ENCODE measurements at places on chromosomes 7 and 10.

DNA sequence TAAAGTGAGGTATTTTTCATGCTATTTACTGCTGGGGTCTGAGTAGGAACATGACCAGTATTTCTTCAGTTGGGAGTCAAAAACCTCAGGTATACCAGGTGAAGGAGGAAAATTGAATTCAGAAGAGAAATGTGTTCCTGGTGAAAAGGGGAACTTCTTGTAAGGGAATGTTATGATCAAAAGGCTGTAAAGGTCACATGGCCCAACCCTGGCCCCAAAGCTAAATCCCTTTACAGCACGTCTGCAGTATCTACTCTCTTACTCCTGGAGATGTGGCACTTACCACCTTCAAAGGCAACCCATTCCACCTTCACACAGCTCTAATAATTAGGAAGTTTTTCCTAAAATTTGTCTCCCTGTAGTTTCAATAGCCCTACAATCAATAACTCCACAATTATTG lies 15.2 kb downstream of the PIK3AP1 start:
- no peak for DNase-seq

DNA sequence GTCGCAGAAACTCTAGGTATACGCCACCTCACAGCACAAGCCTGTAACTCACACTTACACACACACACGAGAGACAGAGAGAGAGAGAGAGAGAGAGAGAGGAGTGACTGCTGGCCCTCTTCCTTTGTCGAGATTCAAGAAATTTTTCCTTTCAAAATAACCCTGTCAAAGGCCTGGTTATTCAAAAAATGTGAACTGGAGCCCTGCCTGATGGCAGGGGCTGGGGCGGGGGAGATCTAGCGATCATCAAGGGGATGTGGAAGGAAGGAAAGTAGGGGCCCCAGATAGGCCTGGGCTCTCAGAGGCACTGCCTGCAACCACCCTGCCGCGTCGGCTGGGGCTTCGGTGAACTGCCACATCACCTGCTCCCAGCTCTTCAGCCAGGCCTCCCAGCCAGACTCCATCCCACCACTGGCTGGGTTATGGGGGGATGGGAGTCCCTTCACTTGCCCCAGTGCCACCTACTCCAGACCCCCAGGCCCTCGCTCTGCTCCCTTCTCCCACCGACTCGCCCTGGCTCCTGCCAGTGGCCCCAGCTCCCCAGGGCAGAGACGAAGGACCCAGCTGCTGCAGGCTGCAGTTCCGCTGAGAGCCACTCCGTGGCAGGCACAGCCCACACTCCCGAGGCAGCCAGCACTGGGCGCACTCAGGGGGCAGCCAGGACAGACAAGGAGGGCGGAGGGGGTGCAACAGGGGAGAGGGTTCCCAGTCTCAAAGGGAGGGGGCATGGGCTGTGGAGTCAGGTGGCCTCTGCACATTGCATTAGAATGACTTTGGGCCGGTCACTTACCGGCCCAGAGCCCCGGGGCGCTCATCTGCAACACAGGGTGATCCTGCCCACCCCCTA lies 15.3 kb downstream of the KCNH2 start:
- no peak for DNase-seq

DNA sequence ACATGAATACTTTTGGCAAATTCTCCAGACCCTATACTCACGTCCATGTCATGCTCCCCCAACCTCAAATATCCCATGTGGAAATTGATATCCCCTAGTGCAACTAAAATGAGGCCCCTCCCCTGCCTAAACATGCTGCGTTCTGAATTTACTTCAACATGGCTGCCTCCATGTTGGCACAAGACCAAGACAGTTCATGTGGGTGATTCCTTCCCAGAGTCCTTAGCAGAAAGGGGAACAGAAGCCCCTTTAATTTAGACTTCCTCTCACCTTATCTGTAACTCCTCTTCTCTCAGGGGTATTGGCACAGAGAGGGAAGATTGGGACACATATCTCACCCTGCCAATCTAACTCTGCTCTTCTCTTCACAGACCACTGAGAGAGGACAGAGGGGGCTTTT lies 24.5 kb upstream of the SLC26A3 start:
- DNase-seq: no peak

GRCh38 chr10:21099291-21100062 lies 202.4 kb upstream of the NEBL start:
- no peak for DNase-seq

DNA sequence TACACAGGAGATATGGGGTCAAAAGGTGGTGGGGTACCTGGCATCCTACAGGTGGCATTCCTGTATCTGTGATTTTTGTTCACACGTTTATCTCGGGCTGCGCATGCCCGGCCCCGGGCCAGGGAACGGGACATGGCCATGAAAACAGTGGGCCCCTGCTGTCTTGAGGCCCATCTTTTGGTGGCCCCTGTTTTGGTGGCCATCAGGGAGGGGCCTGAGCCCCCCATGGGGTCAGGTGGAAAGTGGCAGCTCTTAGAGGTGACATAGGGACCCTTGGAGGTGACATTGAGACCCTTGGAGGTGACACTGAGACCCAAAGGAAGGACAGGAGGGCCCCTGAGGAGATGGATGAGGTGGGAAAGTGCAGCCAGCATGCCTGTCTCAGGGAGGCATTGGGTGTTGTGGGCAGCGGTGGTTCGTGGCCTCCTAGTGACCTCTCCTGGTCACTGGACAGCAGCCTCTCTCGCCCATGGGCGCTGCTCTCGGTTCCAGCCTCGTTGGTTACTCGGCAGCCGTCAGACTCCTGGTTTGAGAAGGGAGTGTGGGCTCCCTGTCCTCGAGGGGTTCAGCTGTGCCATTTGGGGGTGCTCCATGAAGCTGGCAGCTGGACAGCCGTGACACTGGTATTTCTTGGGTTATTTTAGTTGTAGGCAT lies 39.9 kb downstream of the INPP5A start:
- DNase-seq: no peak

DNA sequence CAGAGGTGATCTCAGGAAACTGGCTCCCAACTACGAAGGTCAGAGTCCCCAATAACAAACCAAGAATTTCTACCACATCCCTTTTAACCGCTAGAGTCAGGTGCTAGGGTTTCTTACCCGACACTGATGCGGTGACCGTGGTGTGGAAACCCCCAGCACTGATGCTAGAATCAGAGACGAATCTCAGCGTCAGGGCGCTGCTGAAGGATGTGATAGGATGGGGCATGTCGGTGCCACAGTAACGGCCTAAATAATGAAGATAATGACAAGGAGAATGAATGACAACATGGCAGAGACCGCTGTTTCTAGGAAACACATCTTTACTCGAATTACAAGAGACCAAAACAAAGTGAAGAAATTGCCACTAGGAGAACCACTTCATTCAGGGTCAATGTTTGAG lies 131.1 kb upstream of the RSU1 start:
- DNase-seq: no peak

DNA sequence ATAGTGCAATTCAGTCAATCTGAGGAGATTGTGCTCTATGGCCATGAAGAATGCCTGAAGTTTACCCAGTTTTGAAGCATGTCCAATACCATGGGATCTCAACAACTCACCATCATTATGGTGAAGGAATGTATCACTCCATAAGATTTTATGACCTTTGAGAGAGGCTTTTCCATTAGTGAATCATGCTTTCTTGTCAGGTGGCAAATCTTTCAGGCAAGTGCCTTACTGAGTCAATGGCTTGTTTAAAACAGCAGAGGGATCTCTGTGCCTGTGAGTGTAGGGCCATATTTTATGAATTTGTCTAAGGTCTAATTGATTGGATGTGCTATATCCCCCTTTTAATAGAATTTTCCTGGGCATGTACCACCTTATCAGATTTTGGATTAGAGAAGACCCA lies 131.5 kb downstream of the CCDC7 start:
- no peak for DNase-seq

GRCh38 chr10:133219782-133220181 lies 10.2 kb upstream of the UTF1 start:
- DNase-seq: no peak

DNA sequence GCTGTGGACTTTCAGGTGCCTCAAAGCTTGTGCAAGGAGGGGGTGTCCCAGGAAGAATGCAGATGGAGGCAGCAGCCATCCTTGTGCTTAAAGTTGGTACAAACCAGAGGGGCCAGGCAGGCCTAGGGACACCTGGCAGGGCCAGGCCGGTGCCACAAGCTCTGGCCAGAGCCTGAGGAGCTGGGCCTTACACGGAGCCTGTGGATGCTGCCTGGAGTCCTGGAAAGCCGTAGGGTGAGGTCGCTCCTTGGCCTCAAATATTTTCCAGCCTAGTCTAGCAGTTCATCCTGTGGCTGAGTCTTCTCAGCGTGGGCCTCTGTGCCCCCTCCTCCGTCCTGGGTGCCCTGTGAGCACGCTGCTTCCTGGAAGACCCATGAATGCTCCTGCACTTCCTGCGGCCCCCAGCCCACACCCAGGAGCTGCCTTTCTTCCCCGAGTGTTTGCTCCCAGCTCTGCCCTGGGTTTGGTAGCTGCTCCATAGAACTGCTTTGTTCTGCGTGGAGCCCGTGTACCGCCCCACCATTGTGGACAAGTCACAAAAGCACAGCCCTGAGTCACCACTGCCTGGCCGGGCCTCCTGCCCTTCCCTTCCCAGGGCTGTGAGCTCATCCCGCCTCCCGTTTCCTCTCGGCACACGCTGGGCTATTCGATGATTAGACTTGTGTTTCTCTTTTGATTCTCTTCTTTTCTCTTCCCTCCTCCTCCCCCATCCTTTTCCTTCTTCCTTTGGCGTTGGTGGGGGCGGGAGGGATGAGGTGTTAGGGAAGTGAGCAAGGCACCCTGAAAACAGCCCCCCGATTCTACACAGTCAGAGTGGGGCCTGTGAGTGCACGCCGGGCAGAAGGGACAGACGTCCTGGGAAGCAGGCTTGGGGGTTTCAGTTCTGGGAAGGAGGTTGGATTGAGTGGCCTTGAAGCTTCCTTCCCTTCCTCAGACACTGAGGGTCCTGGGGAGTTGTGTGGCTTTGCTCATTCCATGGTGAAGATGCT lies 73.2 kb upstream of the SHH start:
- peak; percentile 55 for DNase-seq

GRCh38 chr7:77330169-77330882 lies 85.8 kb downstream of the GSAP start:
- DNase-seq: no peak

DNA sequence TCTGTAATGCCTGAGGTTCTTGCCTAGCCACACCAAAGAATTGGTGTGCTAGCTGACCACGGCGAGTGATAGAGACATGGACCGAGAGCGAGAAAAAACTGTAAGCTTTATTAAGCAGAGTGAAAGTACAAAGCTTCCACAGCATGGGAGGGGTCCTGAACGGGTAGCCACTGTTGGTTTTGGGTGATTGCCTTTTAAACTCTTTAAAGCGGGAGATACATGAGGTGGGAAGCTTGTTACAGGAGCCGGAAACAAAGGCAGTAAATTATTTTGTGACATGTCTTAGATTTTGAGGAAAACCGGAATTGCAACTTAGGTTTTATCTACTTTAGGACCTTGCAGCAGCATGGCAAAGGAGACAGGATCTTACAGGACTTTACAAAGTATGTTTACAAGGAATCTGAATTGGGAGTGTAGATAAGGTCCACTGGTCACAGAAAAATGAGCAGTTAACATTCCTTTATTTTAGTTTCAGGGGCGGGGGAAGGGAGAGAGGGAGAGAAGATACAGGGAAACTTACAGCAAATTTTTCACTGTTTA lies 252.7 kb upstream of the MBL2 start:
- DNase-seq: no peak

DNA sequence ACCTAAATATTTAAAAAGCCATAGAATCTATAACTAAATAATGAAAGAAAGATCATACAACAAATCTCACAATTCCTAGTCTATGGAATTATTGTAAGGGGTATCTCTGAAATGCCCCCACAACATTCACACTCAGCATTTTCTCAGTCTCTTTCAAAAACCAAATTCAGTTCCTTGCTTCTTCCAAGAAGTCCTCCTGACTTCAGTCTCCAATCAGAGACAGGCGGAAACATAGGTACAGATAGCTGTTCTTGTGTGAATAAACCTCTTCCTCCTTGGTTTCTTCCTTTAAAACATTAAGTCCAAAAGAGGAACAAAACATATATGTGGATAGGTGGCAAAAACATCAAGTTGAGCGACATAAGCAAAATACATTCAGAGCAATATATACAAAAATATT lies 13.9 kb upstream of the FBXW4 start:
- no peak for DNase-seq

DNA sequence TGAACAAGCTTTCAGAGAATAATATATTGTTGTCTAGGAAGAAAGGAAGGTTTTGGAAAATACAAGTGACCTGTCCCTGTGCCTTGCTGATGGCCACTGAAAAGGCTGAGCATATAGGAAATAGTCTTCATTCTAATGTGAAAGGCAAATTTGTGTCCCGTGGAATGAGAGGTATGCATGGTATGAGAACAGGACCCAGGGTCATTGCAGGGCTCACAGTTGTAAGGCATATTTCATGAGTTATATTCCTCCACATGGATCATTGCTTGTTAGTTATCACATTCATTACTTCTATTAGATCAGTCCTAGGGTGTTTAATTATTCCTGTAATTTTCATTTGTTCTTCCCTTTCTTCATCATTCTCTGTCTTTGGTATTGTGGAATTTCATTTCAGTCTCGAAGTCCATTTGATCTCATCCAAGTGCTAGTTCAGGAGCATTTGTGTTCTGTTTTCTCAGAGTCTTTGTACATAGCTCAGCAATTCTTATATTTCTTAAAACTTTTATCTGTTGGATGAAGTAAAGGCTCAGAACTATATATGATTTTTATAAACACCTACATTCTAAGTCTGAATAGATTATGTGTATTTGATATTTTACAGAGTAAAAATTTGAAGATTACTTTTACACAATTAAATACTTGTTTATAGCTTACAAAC lies 39.4 kb upstream of the ARHGAP21 start:
- peak; percentile 16 for DNase-seq

GRCh38 chr10:35425595-35425994 lies 89.3 kb downstream of the CCNY start:
- no peak for DNase-seq

GRCh38 chr10:116026315-116026714 lies 246.7 kb downstream of the GFRA1 start:
- DNase-seq: no peak

GRCh38 chr10:43846187-43846680 lies 197.6 kb upstream of the ZNF32 start:
- DNase-seq: no peak

DNA sequence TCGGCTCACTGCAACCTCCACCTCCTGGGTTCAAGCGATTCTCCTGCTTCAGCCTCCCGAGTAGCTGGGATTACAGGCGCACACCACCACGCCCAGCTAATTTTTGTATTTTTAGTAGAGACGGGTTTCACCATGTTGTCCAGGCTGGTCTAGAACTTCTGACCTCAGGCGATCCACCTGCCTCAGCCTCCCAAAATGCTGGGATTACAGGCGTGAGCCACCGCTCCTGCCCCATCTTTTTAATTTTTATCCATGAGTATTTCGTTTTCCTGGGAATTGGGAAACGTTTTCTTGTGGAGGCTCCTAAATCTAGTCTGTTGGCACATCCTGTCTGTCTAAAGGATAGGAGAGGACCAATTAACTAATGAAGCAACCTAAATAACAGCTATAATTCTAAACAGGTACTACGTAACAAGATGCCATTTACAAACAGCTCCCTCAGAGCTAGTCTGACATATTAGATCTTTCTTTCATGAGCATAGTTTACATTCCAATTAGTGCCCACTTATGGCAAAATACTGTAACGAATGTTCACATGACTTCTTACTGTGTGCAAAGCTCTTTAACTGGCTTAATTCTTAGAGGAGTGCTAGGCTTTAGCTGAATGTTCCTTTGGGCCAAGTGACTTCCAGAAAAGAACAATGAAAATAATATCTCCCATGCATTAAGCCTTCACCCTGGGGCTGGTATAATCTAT lies 151.0 kb upstream of the YAE1 start:
- no peak for DNase-seq

GRCh38 chr10:11723359-11723758 lies 18.8 kb upstream of the ECHDC3 start:
- no peak for DNase-seq

- no peak for DNase-seq
Observed at GRCh38 chr10:32104181-32104580, 48.0 kb upstream of the KIF5B start.
